ENCODE measurements at places on chromosomes 16 and 17. TPM values are rescaled to one million over a fixed set of nuclear protein-coding genes. Genes with fewer than 3 reads are reported as not detected.

DNA sequence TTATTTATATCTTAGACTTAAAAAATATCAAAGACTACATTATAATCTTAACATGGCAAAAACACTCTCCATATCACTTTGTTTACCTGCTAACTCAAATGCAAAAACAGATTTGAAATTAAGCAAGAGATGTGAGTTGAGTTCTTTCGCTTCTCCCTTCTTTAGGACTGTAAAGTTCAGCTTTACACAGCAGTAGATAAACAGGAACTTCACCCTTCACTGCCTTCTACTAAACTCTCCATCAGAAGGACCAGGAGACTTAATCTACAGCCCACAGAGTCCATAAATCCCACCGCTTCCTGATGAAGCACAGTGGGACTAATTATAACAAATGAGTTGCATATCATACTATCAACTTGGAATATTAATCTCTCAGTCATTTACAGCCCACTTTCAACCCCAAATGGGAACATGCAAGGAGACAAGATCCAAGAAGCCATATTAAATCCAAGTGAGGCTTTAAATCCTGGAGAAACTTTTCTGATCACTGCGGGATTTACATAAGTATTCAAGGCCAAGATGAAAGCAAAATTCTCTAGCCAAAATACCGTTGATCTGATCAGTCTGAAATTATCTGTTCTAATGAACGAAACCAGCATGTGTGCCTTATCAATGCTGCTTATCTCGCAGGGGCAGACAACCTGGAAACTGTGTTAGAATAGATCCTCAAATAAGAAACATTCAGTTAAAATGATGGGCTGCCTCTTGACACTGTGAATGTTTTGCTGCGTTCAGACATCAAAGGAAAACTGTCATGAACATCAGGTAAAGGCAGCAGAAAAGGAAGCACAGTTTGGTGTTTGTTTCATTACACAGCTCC is 1.6 kb downstream of the AMFR start:
- no peak overlapping the region for H3K27ac ChIP-seq
- H3K4me3 ChIP-seq, result peak overlapping the region; percentile 98
- peaks cover 16% of the 10 kb centered on the region for H3K4me1 ChIP-seq
- H3K36me3 ChIP-seq, result no peaks in the 10 kb centered on the region
- DNase-seq, result no peak

The TVP23A gene
- total RNA-seq, result 5.6 TPM

- no peak overlapping the region for H3K4me3 ChIP-seq
- H3K36me3 ChIP-seq, result no peaks in the 10 kb centered on the region
- H3K27me3 ChIP-seq, result no peaks in the 10 kb centered on the region
- DNase-seq, result no peak
These were observed 202.6 kb upstream of the MYOCD start for GRCh38 chr17:12463102-12463501.

GRCh38 chr16:48076455-48077012 is 79.3 kb downstream of the ABCC12 start:
- H3K4me1 ChIP-seq, result no peaks in the 10 kb centered on the region
- no peak for DNase-seq
- no peak overlapping the region for H3K4me3 ChIP-seq
- H3K27ac ChIP-seq, result no peak overlapping the region
- H3K27me3 ChIP-seq, result no peaks in the 10 kb centered on the region

GRCh38 chr17:38685491-38685890 is 10.7 kb upstream of the EPOP start:
- no peaks in the 10 kb centered on the region for H3K27me3 ChIP-seq
- no peak for DNase-seq
- no peaks in the 10 kb centered on the region for H3K4me1 ChIP-seq
- no peaks in the 10 kb centered on the region for H3K36me3 ChIP-seq
- no peak overlapping the region for H3K4me3 ChIP-seq
- no peak overlapping the region for H3K27ac ChIP-seq

The RSAD1 gene
- total RNA-seq, result 42.3 TPM

- DNase-seq, result peak; percentile 89
- H3K4me3 ChIP-seq, result peak within 1 kb of the TSS; percentile 49
- no peaks in the 10 kb centered on the region for H3K4me1 ChIP-seq
- no peaks in the 10 kb centered on the region for H3K27me3 ChIP-seq
- H3K27ac ChIP-seq, result peak within 1 kb of the TSS; percentile 41
- H3K36me3 ChIP-seq, result no peaks in the 10 kb centered on the region
These were observed at the start of gene B3GNT9 for GRCh38 chr16:67150833-67151396. Gene B3GNT9 (minus strand): TSS chr16:67150998. CDS start chr16:67150485, 513 bp downstream.

The CCL17 gene
- not detected for total RNA-seq

DNA sequence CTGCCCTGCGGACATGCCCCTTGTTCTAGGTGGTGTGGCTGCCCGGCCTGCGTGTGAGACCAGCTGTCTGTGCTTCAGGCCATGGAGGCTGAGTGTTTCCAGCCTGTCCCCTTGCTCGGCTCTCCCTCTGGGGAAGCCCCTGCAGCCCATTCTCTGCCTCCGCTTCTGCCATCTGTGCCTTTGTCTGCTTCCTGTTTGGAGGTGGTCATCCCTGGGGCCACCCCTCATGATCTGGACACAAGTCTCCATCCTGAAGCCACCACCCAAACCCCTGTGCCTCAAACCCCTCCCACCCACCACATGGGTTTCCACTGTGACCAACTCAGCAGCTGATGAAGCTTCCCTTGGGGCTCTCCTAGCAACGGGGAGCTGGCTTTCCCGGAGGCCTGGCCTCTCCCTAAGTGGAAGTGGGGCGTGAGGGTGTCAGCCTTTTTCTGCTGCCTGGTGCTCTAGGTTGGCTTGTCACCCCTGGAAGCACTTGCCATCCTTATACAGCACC is 184.9 kb downstream of the SEC14L1 start:
- H3K4me1 ChIP-seq, result no peaks in the 10 kb centered on the region
- H3K4me3 ChIP-seq, result no peak overlapping the region
- H3K36me3 ChIP-seq, result no peaks in the 10 kb centered on the region
- no peak for DNase-seq
- H3K27ac ChIP-seq, result no peak overlapping the region
- H3K27me3 ChIP-seq, result no peaks in the 10 kb centered on the region

The TOX3 gene
- not detected for total RNA-seq

The SLC5A11 gene
- not detected for total RNA-seq

- no peaks in the 10 kb centered on the region for H3K36me3 ChIP-seq
- H3K27ac ChIP-seq, result peak overlapping the region; percentile 35
- no peaks in the 10 kb centered on the region for H3K27me3 ChIP-seq
- DNase-seq, result no peak
These were observed 28.5 kb upstream of the SLC7A5 start for GRCh38 chr16:87897521-87898505.

- no peak for DNase-seq
- no peak overlapping the region for H3K4me3 ChIP-seq
- H3K36me3 ChIP-seq, result no peaks in the 10 kb centered on the region
- H3K4me1 ChIP-seq, result no peaks in the 10 kb centered on the region
- no peak overlapping the region for H3K27ac ChIP-seq
These were observed 5.8 kb upstream of the RARA start for GRCh38 chr17:40303009-40303657.

- DNase-seq, result no peak
- H3K4me3 ChIP-seq, result no peak overlapping the region
- H3K4me1 ChIP-seq, result no peaks in the 10 kb centered on the region
- H3K27me3 ChIP-seq, result no peaks in the 10 kb centered on the region
- H3K27ac ChIP-seq, result no peak overlapping the region
These were observed 209.4 kb downstream of the MRTFB start for GRCh38 chr16:14280541-14280940.

DNA sequence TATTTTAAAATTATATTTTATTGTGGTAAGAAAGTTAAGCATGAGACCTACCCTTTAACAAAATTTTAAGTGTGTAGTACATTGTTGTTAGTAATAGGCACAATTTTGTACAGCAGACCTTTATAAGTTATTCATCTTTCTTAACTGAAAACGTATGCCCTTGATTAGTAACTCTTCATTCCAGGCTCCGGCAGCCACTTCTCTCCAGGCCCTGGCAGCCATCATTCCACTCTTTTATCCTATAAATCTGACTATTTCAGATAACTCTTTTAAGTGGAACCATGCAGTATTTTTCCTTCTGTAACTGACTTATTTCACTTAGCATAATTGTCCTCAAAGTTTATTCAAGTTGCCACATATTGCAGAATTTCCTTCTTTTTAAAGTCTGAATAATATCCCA is 348.2 kb downstream of the CDH11 start:
- H3K27ac ChIP-seq, result no peak overlapping the region
- H3K36me3 ChIP-seq, result no peaks in the 10 kb centered on the region
- H3K4me1 ChIP-seq, result no peaks in the 10 kb centered on the region
- H3K27me3 ChIP-seq, result no peaks in the 10 kb centered on the region
- no peak overlapping the region for H3K4me3 ChIP-seq

The ACSM2A gene
- total RNA-seq, result not detected

The DRC3 gene
- 2.0 TPM for total RNA-seq

The TBC1D3D gene
- not detected for total RNA-seq

DNA sequence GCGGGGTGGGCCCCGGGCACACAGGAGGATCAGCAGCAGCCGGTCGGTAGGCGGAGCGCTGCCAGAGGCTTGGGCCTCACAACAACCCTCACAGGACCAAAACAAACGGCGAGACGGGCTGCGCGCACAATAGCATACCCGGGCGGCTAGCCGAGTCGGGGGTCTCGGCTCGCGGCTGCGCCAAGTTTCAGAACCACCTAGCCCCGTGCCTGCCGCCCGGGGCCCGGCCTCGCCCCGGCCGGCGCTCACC is 732 bp downstream of the ULK2 start:
- no peak overlapping the region for H3K27ac ChIP-seq
- no peaks in the 10 kb centered on the region for H3K36me3 ChIP-seq
- no peaks in the 10 kb centered on the region for H3K27me3 ChIP-seq
- no peaks in the 10 kb centered on the region for H3K4me1 ChIP-seq
- H3K4me3 ChIP-seq, result peak overlapping the region; percentile 86

The SLC2A4 gene
- total RNA-seq, result 3.9 TPM

- no peak overlapping the region for H3K27ac ChIP-seq
- no peaks in the 10 kb centered on the region for H3K27me3 ChIP-seq
- H3K4me3 ChIP-seq, result no peak overlapping the region
- H3K4me1 ChIP-seq, result no peaks in the 10 kb centered on the region
- no peaks in the 10 kb centered on the region for H3K36me3 ChIP-seq
These were observed 13.3 kb upstream of the WNT3 start for GRCh38 chr17:46831573-46832330.

GRCh38 chr17:70172923-70173322 is 3.6 kb downstream of the KCNJ2 start:
- no peaks in the 10 kb centered on the region for H3K36me3 ChIP-seq
- H3K4me1 ChIP-seq, result no peaks in the 10 kb centered on the region
- no peak overlapping the region for H3K4me3 ChIP-seq
- no peak for DNase-seq
- no peaks in the 10 kb centered on the region for H3K27me3 ChIP-seq
- H3K27ac ChIP-seq, result no peak overlapping the region

GRCh38 chr16:81500833-81501521 is 56.4 kb downstream of the CMIP start:
- no peaks in the 10 kb centered on the region for H3K4me1 ChIP-seq
- H3K4me3 ChIP-seq, result no peak overlapping the region
- no peaks in the 10 kb centered on the region for H3K27me3 ChIP-seq
- DNase-seq, result peak; percentile 77
- H3K36me3 ChIP-seq, result no peaks in the 10 kb centered on the region

DNA sequence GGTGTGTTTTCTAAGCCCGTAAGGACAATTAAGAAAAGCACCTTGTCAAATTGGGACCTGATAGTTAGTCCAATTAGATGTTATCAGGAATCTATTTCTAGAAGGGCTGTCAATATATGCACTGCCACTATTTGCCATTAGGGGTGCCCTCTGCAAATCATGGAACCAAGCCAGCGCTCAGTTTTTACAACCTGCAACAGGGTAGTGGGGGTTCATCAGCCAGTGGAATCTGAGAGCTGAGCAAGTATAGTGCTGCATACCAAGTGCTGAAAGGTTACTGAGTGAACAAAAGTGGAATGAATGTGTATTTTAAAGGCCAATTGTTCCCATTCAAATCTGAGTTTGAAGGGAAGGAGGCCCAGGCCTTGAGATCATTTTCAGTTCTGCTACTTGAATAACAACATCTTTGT is 10.4 kb downstream of the PRR11 start:
- H3K27ac ChIP-seq, result no peak overlapping the region
- no peaks in the 10 kb centered on the region for H3K4me1 ChIP-seq
- H3K27me3 ChIP-seq, result no peaks in the 10 kb centered on the region
- no peak for DNase-seq

DNA sequence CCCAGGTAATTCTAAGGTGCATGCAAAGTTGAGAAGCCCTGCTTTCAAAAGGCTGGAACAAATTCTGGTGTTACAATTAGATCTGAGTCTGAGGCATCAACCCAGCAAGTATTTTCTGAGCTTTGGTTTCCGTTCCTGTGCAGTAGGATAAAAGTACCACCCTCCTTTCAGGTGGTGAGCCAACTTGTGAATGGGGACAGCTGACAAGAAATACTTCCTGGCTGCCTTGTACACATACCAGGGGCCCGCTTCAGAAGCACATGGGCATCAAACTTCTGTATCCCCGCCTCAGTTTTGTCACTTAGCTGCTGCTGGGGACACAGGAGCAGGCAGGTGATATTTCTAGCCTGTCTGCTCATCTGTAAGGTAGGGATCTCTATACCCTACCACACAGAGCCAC is 252.2 kb downstream of the CPPED1 start:
- no peaks in the 10 kb centered on the region for H3K36me3 ChIP-seq
- no peak overlapping the region for H3K27ac ChIP-seq
- no peak overlapping the region for H3K4me3 ChIP-seq
- H3K4me1 ChIP-seq, result no peaks in the 10 kb centered on the region
- H3K27me3 ChIP-seq, result no peaks in the 10 kb centered on the region

GRCh38 chr16:58234831-58235595 is 37.1 kb upstream of the CSNK2A2 start:
- no peaks in the 10 kb centered on the region for H3K36me3 ChIP-seq
- no peak for DNase-seq
- no peak overlapping the region for H3K27ac ChIP-seq
- H3K4me3 ChIP-seq, result no peak overlapping the region

The SSTR5 gene
- total RNA-seq, result 0.26 TPM

The GDPD1 gene
- 3.8 TPM for total RNA-seq

- DNase-seq, result no peak
- no peak overlapping the region for H3K4me3 ChIP-seq
- no peak overlapping the region for H3K27ac ChIP-seq
- H3K27me3 ChIP-seq, result no peaks in the 10 kb centered on the region
- no peaks in the 10 kb centered on the region for H3K4me1 ChIP-seq
These were observed 234.4 kb downstream of the WWOX start for GRCh38 chr16:78333808-78334207.

DNA sequence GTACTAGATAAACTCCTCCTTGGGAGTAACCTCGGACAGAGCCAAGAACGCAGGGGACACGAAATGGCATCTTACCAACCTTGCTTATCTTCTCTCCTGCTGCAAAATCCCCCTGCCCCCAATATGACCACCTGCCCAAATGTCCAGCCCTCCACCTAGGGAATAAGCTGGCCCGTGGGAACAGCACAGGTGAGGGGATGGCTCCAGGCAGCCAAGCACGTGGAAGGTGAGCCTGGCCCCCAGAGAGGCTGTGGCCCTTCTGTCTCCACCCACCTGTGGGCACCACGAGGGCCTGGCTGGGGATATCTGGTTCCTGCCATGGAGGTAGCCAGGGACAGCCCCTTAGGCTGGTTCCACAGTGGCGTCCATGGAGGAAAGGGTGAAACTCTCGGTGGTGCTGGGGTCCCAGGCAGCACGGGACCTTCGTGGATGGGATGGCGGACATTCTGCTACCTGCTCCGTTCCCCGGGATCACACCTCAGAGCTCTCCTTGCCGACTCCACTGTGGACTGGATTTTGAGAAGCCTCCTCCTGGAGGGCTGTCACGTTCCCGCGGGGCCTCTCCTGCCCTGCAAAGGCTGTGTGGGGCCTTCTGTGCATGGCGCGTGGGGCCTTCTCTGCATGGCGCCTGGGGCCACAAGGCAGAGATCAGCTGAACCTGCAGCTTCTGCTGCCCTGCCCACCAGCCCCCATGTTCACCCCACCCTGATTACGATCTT is 388.5 kb upstream of the TNRC6C start:
- no peaks in the 10 kb centered on the region for H3K36me3 ChIP-seq
- no peak for DNase-seq
- no peaks in the 10 kb centered on the region for H3K4me1 ChIP-seq
- H3K27ac ChIP-seq, result no peak overlapping the region
